ENCODE measurements at places on chromosomes 11 and 22.

DNA sequence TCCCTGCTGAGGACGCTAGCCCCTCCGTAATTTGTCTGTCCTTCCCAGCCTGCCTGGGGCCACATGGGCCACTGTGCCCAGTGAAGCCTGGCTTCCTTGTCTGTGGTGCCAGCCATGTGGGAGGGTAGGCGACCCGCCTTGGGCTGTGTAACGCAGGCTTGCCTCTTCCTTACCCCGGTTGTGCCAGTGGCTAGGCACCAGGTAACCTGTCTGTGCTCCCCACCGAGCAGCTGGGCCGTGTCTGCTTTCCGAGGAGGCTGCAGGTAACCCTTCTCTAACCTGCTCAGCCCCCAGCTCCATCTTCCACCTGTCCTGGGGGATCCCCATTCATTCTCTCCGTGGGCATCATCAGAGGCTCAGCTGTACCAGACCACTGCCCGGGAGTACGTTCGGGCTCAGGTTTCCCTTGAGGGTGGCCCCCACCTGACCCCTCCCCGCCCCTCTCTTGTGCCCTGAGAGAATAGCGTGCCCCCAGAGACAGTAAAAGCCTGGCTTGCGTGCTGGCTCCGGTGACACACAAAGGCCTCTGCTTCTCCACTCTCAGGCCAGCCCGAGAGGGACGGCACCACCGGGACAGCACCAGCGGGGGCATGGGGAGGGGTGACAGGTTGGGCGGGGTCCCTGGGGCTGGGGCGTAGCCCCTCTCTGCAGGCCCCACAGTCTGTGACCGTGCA lies 79.1 kb downstream of the CDKN1C start:
- DNase-seq, result no peak

DNA sequence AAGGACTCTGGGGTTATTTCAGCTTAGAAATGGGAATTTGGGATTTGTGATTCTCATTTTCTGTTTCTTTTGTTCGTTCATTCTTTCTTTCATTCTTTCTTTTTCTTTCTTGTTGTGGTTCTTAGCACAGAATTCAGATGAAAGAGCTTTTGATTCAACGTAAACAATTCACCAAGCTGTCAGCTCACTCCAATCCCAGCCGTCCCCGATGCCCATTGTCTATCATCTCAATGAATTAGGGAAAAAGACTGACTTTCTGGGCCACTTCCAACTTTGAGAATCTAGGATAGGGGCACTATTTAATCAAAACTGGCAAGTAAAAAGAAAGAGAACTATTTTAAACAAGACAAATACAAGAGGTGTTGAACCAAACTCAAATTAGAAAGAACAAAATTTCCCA lies 25.1 kb upstream of the TMA7B start:
- no peak for DNase-seq

DNA sequence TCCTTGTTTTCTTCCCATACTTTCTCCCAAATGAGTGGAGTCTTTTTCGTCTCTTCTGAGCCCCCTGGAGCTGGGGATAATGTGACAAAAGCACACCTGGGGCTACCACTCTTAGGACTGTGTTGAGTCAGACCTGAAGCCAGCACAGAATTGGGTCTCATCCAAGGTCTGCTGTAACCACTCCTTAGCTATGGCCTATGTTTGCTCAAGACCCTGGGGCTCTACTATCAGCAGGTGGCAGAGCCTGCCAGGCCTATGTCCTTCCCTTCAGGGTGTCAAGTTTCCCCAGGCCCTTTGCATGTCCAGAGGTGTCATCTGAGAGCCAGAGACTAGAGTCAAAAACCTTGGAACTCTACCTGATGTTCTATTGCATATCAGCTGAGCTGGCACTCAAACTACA lies 335.7 kb downstream of the DDX10 start:
- DNase-seq, result no peak

GRCh38 chr11:117384045-117384444 lies 56.4 kb downstream of the CEP164 start:
- no peak for DNase-seq

GRCh38 chr11:73188301-73188700 lies 29.8 kb upstream of the P2RY2 start:
- DNase-seq, result no peak

GRCh38 chr22:36562261-36562835 lies 33.4 kb upstream of the EIF3D start:
- DNase-seq, result no peak

GRCh38 chr11:129644326-129644725 lies 171.3 kb upstream of the TMEM45B start:
- DNase-seq, result no peak

- DNase-seq, result no peak
These were observed 16.3 kb upstream of the TMEM41B start for GRCh38 chr11:9330387-9331384.

DNA sequence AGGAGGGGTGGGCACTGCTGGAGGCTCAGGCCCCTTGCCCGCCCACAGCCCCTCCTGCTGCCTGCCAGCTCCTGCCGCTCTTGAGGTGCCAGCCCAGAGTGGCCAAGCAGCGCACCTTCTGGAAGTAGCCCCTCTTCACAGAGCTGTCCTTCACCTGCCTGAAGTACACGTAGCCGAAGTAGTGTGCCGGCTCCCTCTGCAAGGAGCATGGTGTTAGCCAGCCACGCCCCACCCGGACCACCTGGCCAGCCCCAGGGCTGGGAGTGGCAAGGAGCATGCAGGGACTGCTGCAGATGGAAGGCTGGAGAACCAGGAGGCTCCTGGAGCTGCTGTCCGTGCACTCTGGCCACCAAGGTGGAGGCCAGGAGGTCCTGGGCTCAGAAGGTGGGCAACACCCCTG lies 9.6 kb downstream of the DENND6B start:
- DNase-seq, result no peak

DNA sequence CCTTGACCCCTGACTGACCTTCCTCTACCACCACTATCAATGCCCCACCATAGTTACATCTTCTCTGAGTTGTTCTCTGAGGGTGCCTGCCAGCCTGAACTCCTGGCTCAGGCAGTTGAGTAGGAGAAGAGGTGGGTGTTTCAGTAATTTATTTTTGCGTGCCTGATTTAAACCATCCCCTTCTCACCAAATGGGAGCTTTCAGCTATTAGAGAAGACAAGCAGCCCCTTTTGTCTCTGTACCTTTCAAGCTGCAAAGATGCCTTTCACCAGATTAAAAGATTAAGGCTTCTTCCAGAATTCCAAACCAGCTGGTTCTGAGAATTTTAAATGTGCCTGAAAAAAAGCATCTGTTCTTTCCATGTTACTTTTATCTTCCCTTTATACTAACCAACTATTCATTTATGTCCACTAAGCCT lies 223.8 kb downstream of the FAM76B start:
- no peak for DNase-seq

- no peak for DNase-seq
These were observed 887.3 kb upstream of the TENM4 start for GRCh38 chr11:80327956-80328614.

GRCh38 chr11:17396598-17397310 lies 8.3 kb upstream of the KCNJ11 start:
- DNase-seq, result no peak

- peak; percentile 63 for DNase-seq
These were observed 22.6 kb downstream of the RTN4RL2 start for GRCh38 chr11:57482782-57483561.

DNA sequence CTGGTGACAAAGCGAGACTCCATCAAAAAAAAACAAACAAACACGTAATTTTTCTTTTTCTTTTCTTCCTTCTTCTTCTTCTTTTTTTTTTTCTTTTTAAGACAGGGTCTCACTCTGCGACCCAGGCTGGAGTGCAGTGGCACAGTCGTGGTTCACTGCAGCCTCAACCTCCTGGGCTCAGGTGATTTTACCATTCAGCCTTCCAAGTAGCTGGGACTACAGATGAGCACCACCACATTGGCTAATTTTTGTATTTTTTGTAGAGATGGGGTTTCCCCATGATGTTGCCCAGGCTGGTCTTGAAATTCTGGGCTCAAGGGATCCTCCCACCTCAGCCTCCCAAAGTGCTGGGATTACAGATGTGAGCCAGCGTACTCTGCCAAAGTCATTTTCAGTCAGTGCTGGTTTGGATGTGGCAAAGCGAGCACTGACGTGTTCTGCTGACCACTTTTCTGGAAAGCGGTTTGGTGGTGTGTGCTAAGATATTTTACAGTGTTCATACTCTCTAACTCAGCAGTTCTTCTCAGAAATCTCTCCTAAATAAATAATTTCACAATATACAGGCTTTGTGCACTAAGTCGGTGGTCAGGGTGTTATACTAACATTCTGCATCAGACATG lies 10.7 kb downstream of the FAM118A start:
- peak; percentile 41 for DNase-seq
